ENCODE measurements at places on chromosomes 11 and 22. TPM values are rescaled to one million over a fixed set of nuclear protein-coding genes. Genes with fewer than 3 reads are reported as not detected.

Gene TCN2
- 6.9 TPM for total RNA-seq

Gene OR52I2
- not detected for total RNA-seq

Gene OR5T3
- total RNA-seq, result not detected

Gene CCDC87
- total RNA-seq, result 0.33 TPM

Gene HBE1
- 0.33 TPM for total RNA-seq

All from fibroblast of lung (primary cell).